ENCODE measurements at places on chromosomes 12 and 14. TPM values are rescaled to one million over a fixed set of nuclear protein-coding genes. Genes with fewer than 3 reads are reported as not detected.

The GZMH gene
- 0.76 TPM for total RNA-seq

DNA sequence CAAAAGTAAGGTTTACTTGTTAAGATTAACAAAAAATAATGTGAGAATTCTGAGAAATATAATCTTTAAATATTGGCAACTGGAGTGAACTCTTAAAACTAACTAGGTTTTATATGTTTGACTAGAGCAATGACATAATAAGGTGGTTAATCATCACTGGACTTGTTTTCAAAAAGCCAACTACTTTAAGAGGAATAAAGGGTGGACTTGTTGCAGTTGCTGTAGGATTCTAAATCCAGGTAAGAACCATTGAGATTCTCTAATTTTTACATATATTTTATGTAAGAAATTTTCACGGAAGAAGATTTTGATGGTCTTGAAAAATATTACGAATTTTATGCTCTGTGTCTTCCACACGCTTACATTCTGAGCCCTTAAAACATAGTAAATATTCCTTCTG lies at the start of gene SLCO1B1:
Gene SLCO1B1, plus strand, starts transcription at position 197 of the 400 bp plus-strand sequence. CDS start 10,381 bp downstream, outside the sequence.
- no peak for DNase-seq

GRCh38 chr12:19245666-19246065 lies 116.1 kb downstream of the PLEKHA5 start:
- DNase-seq: no peak

- DNase-seq: no peak
Observed at GRCh38 chr14:44612002-44612401, 104.9 kb upstream of the FSCB start.

- DNase-seq: no peak
Observed at GRCh38 chr14:103545915-103546651, 16.4 kb downstream of the BAG5 start.

GRCh38 chr12:6407236-6407954 lies 23.4 kb downstream of the LTBR start:
- no peak for DNase-seq

The C3AR1 gene
- 8.9 TPM for total RNA-seq

DNA sequence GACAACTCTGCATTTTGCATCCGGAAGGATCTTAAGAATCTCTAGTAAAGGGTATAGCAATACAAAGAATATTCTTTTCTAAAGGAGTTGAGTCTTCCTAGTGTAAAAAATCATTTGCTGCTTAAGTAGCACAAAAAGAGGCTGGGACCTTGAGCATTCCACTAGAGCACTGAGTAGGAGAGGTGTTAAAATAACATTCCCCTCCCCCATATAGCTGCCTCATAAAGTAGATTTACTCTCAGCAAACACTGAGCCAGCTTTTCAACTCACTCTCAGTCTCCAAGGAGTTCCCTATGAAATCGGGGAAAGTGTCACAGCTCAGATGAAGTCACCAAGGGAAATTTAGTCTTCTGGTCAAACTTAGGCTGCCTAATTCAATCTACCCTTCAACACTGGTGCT lies 592.7 kb downstream of the ETNK1 start:
- DNase-seq: no peak

DNA sequence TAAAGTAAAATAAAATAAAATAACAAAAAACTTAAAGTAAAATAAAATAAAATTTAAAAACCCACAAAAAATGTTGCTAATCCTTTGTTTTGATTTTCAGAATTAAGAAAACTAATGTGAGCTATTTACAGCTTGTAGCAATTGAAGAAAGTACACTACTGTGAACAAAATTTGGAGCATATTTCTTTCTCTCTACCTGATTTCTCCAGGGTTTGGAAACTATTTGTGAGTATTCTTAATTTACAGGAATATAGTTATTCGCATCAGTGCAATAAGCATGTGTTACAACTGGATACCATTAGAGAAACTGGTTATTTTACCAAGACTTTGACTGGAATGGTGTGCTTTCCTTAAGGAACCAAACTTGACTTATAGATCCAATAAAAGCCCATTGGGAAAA lies 86.1 kb upstream of the CNOT2 start:
- no peak for DNase-seq

GRCh38 chr12:93322784-93323183 lies 54.9 kb upstream of the NUDT4 start:
- no peak for DNase-seq

DNA sequence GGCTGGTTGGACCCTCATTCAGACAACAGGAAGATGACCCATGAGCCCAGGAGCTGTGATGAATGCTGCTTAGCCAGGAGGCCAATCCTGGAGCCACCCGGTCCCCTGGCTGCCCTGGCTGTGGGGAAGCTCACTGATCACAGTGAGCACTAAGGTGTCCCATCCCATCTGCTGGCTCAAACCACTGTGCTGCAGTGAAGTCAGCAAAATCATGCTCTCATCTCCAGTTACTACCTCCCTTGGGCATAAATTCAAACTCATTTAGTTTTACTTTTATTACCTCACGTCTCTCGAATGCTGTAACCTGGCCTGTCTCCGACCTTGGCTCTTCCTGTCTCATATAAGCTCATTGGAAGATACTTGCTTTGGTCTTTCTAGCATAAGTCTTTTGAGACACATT lies 112.4 kb downstream of the APAF1 start:
- no peak for DNase-seq

The MDM1 gene
- total RNA-seq: 4.6 TPM

- no peak for DNase-seq
Observed at GRCh38 chr12:96513166-96513565, 23.8 kb downstream of the CFAP54 start.

The GPD1 gene
- 0.78 TPM for total RNA-seq

DNA sequence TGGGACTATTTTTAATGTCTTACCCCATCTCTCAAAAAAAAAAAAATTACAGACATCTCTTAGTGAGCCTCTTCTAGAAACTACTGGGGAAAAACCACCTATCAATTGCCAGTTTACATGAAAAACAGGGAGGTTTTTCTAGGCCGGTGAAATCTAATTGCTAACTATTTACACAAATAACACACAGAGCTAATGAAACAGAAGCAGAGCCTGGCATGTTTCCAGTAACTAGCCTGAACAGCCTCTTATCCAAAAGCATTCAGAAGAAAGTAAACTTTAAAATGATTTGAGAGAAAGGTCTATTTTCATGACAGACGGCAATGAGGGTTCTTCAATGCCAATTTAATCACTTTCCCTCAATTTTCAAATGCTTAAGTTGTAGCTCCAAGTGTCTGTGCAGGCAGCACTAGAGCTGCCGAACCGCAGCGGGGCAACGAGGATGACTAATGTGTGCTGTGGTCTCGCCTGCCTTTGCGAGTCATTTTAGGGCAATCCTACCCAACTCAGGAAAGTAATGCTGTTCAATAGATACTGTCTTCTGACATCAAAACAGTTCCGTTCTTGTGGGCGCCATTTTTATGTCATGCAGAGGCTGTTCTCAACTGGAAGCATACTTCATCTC lies 84.6 kb downstream of the SETD3 start:
- DNase-seq: no peak

GRCh38 chr14:92039063-92039718 lies 668 bp downstream of the TRIP11 start:
- no peak for DNase-seq

DNA sequence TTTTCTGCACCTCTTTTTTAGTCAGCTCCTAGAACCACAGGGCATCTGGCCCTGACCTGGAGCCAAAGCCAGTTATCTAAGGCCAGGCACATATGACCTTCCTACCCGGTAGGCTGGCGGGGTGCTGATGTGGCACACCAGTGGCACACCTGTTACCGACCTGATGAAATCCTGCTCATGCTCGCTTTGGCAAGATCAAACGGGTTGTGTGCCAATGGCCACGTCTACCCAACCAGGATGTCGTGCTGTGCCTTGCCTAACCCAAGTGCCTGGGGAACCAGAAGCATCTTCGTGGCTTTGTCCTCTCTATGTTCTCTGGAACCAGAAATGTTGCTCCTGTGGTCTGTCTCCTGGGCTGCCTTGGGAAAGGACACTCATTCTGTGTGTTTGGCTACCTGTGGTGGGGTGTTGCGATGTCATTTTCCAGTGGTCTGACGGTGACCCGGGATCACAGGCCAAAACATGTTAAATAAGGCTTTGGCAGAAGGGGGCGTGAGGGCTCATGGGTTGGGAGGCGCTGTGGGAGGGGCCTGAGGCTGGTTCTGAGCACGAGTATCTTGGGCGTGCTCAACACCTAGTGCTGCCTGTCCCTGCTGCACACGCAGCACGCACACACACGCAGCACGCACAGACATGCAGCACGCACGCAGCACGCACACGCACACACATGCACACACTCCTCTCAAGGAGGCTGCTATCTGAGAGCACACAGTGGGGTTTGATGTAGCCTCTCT lies 27.9 kb downstream of the CCNK start:
- DNase-seq: peak; percentile 70

The STAT2 gene
- 34.5 TPM for total RNA-seq

GRCh38 chr12:76871082-76871481 lies 7.7 kb downstream of the CSRP2 start:
- no peak for DNase-seq

The PAWR gene
- 45.2 TPM for total RNA-seq

The ESPL1 gene
- total RNA-seq: 0.09 TPM

The NOVA1 gene
- 1.2 TPM for total RNA-seq

The BATF gene
- not detected for total RNA-seq

- no peak for DNase-seq
Observed at GRCh38 chr14:61934385-61934784, 172.2 kb downstream of the SNAPC1 start.

The PTPN21 gene
- total RNA-seq: 12.9 TPM

GRCh38 chr14:73777420-73777819 lies 63.2 kb upstream of the PNMA1 start:
- no peak for DNase-seq

DNA sequence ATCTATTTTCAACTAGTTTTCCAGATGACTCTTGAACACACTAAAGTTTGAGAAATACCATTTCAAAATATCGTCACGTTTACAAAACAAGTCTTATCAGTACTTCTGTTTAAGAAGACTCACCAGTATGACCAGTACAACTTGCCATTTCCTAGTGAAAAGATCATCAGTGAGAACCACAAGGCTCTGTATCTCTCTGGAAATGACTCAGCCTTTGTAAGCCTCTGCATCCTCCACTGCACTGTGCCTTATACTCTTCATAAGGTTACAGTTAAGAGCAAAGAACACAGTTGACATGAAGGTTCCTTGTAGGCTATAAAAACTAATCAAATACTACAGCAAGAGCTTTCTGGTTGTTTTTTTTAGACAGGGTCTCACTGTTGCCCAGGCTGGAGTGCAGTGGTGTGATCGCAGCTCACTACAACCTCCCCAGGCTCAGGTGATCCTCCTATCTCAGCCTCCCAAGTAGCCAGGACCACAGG lies 5.7 kb upstream of the VTI1B start:
- no peak for DNase-seq
